Caki2 (cell line): ENCODE measurements at places on chromosomes 1 and 21.

GRCh38 chr1:41171266-41171874, 70.7 kb downstream of the SCMH1 start:
- DNase-seq, result no peak

DNA sequence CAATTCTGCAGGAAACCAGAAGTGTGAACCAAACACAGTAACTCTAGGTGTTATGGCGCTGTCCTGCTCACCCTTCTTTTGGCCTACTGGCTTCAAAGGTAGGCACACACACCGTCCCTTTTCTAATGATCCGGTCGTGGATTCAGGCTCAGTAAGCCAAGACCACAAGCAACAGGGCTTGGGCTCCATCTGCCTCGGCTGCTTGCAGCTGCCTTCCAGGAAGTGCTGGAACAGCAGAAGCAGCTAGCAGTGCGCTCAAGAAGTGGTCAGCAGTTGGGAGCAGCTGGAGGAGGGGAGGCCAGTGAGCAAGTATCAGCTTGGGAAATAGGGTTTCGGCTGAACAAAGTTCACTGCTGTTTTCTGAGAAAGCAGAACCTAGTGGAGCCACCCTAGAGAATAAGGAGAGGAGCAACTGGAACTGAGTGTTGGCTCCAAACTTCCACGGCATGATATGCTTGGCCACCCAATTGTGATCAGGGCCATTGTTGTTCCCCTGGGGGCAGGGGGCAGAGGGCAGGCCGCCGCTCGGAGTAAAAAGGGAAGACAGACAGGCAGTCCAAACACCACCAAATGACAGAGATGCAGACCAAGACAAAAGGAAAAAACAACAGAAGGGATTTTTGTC, 173.4 kb downstream of the TOMM20 start:
- peak; percentile 71 for DNase-seq

- no peak for DNase-seq
Observed at GRCh38 chr1:63600248-63600647, 7.0 kb downstream of the PGM1 start.

- DNase-seq, result no peak
Observed at GRCh38 chr21:28160378-28160777, 832.3 kb downstream of the LTN1 start.

- DNase-seq, result no peak
Observed at GRCh38 chr1:66605419-66605997, 71.6 kb downstream of the SGIP1 start.
